ENCODE measurements at places on chromosomes 11 and 22. TPM values are rescaled to one million over a fixed set of nuclear protein-coding genes. Genes with fewer than 3 reads are reported as not detected.
A peak's percentile ranks its signal among the peaks of the same experiment; 100 is the strongest.

Gene GDPD5
- 15.8 TPM for total RNA-seq

Gene LMNTD2
- total RNA-seq = 6.0 TPM

Gene OR6A2
- total RNA-seq = 0.18 TPM

Gene SYT13
- not detected for total RNA-seq

Gene KRTAP5-2
- total RNA-seq = not detected

Gene C11orf87
- total RNA-seq = 0.09 TPM

Gene ESAM
- 131 TPM for total RNA-seq

DNA sequence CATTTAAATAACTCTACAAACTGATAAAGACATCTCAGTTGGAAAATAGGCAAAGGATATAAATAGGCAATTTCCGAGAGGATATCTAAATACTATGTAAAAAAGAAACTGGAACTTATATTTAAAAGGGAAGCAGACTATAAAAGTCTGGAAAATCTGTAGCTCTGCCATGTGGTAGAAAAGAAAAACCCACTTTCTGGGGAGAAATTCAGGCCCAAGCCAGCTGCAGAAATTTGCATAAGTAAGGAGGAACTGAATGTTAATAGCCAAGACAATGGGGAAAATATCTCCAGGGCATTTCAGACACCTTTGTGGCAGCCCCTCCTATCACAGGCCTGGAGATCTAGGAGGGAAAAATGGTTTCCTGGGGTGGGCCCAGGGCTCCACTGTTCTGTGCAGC is 97.8 kb upstream of the ZBED5 start:
- no peak for DNase-seq

DNA sequence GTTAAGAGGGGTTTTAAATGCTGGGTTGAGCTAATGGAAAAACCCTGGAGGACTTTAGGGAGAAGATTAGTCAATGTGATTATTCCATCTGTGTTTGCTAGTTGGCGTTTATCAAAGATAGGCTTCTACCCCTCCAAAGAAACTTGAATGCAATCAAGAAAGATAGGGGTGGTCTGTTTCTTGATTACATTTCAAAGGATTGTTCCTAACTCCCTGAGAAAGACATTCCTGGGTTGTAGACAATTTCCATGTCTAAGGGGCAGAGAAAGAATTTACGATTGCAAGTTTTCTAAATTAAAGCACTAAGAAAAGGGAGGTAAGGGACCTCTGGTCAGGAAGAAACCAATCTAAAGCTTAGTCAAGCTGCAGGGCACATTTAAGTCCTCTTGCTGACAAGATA is 2268.7 kb downstream of the LRRC4C start:
- DNase-seq = no peak

DNA sequence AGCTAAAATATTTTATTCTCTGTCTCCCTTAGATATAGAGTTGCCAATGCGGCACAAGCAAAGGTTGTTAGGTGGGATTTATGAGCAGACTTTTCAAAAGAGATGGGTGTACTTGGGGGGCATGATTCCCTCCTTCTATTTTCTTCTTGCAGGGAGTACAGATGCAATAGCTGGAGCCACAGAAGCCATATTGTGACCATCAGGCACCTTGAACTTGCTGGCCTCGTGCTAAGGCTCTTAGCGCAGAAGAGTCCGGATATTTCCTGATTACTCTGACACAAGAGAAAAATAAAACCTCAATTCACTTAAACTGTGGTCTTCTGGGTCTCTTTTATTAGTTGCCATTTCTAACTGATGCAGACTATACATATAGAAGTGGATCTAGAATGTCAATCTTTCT is 547.4 kb downstream of the MIAT start:
- DNase-seq = no peak

- DNase-seq = no peak
Observed at GRCh38 chr11:82906236-82906635, 4.7 kb downstream of the DDIAS start.

GRCh38 chr22:28589102-28589750 is 90.4 kb downstream of the TTC28 start:
- no peak for DNase-seq

GRCh38 chr22:45552580-45553350 is 50.1 kb downstream of the FBLN1 start:
- peak; percentile 82 for DNase-seq

DNA sequence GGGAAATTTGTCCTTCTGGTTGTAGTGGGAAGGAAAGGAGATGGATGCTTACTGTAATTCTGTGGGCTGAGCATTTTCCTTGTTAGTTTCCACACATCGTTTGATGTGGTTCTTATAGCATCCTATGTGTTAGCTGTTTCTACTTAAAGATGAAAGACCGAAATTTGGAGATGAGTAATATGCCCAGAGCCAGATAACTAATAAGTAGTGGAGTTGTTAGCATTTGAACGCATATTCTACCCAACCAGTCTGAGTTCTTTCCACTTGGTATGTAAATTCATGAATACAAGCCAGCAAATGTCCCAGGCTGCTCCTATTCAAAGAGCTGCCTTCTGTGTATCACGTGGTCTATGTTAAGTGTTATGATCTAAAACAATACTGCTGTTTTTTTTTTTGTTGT is 14.6 kb downstream of the SPECC1L start:
- DNase-seq = no peak

DNA sequence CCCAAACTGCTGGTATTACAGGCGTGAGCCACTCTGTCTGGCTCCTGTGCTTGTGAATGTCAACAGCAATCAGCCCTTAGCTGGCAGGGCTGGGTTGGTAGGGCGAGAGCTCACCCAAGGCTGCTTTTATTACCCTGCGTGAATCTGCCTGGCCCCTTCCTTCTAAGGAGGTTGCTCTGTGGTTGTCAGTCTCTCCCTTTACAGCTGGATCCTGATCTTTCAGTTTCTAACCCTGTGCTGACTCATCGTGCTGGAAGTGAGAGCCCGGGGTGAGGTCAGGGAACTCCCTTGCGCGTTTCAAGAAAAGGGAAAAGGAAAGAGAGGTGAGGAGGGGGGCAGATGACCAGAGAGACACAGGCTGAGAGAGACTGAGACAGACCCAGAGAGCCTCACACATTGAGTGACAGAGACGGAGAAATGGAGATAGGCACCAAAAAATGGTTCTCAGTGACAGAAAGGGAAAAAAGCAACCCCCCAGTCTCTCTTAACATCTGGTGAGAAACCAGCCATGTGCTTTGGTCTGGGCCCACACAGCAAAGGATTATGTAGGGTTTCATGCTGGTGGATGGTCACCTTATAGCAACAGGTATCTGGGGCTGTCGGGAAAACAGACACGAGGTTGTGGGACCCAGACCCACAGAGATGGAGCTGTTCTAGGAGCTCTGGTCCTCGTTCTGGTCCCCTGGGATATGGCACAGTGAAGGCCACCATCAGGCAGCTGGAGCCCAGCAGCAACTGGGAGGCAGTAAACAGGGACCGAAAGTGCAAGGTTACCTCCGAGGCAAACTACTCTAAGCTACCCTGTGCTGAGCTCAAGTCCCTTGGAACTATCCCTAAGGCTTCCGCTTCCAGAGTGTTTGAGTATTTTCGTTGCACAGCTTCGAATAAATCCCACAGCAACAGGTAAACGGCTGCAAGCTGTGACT is 2.5 kb downstream of the TCN2 start:
- no peak for DNase-seq

GRCh38 chr11:114027926-114028325 is 31.6 kb upstream of the ZBTB16 start:
- no peak for DNase-seq

DNA sequence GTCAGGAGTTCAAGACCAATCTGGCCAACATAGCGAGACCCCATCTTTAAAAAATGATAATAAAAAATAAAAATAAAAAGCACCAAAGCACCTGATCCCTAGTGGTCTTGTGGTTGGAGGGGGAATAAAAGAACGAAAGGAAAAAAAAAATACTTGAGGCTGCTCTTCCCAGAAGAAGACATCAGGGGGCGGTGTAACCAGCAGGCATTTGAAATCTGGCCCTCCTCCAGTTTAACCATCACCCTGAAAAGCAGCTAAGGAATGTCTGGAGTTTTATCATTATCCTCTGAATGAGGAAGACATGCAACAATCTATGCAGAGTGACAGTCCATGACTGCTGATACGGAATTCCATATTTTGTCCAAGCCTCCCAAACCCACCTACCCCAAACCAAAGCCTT is 5.6 kb upstream of the KCTD17 start:
- no peak for DNase-seq

DNA sequence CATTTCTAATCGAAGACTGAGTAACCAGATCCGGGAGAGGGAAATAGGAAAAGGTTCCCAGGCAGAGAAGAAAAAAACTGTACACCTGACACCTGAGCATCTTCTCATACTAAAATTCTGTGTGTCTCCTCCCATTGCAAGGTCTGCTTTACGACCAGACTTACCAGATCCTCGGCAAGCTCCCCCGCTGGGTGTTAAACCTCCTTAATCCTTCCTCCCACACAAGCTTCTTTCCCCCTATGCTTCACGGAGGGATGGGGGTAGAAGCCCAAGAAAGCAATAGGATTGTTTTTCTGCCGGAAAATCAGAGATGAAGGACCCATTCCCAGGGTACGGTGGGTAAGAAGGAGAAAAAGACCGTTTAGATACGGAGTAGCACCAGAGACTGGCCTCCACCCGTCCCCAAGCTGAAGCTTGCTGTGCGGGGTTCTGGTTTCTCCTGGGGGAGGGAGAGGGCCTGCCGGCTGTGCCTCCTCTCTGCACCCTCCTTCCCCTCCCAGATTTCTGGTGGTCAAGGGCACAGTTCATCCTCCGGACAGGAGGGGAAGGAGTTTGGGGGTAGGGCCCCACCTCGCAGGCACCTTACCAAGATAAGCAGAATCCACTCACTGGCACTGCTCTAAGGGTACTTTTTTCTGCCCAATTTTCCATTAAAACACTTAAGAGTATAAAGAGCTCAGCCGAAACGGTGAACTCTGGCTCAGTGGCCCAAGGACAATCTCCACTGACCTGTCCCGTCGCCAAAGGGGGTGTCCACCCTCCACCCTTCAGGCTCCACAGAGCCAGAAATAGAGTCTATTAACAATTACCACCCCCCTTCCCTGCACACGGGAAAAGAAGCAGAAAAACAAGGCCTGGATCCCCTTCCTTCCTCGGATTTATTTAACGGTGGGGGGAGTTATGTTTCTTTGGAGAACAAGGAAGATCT is 1.2 kb downstream of the TOB2 start:
- peak; percentile 50 for DNase-seq

GRCh38 chr11:7534042-7534378 is 20.2 kb downstream of the PPFIBP2 start:
- no peak for DNase-seq

- no peak for DNase-seq
Observed at GRCh38 chr11:64356498-64357411, 2.2 kb upstream of the RPS6KA4 start.

DNA sequence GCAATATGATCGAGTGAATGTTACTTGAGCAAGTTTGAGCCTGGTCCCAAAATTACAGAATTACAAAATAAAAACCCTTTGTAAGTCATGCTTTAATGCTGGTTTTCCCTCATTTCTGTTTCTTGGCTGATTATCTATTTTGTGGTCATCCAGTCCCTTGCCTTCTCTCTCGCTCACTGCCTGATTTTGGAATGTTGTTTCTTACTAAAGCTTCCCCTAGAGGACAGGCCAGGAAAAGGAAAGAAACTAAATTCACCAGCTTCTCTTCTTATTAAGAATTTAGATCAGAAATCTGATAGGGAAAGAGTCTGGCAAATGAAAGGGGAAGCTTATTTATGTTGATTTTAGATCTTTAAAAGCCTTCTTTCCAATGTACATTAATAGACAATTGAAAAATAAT is 16.6 kb upstream of the BDNF start:
- no peak for DNase-seq

- peak; percentile 33 for DNase-seq
Observed at GRCh38 chr22:48321986-48322545, 1505.6 kb downstream of the BRD1 start.
